ENCODE measurements at places on chromosomes 4 and X.

DNA sequence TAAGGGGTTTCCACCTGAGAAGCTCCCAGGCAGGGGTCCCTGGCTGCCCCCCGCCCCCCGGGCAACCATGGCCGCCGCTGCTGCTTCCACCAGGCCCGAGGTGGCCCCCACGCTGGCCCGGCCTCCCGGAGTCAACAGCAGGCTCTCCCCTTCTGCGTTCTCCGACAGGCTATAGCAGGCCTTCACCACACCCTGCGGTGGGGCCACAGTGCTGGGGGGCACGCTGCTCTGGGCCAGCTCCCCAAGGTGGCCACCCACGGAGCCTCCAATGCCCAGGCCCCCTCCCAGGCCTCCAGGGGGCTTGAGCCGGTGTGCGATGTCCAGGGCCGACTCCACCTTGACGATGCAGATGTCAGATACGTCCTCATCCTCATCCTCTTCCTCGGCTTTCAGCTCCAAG, 72.5 kb downstream of the UBE2K start:
- no peak for DNase-seq

- DNase-seq: no peak
Measured at GRCh38 chr4:171814545-171814944, 1.3 kb downstream of the GALNTL6 start.

GRCh38 chr4:1299301-1299860, 9.7 kb downstream of the MAEA start:
- no peak for DNase-seq

DNA sequence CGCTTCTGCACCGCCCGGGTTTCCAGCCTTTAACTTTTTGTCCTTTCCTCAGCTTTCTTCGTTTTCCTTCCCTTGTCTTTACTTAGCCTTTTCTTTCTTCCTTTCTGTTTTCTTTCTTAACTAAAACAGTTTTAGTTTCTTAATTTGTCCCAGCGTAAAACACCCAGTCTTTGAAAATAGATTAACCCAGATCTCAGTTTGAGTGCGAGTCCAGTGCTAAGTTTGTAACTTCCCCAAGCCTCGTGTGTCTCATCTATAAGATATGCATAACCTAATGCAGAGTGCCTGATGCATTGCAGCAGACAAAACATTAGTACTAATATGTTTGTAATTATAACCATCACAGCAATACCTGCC, 460 bp upstream of the GEMIN8 start:
- DNase-seq: no peak

DNA sequence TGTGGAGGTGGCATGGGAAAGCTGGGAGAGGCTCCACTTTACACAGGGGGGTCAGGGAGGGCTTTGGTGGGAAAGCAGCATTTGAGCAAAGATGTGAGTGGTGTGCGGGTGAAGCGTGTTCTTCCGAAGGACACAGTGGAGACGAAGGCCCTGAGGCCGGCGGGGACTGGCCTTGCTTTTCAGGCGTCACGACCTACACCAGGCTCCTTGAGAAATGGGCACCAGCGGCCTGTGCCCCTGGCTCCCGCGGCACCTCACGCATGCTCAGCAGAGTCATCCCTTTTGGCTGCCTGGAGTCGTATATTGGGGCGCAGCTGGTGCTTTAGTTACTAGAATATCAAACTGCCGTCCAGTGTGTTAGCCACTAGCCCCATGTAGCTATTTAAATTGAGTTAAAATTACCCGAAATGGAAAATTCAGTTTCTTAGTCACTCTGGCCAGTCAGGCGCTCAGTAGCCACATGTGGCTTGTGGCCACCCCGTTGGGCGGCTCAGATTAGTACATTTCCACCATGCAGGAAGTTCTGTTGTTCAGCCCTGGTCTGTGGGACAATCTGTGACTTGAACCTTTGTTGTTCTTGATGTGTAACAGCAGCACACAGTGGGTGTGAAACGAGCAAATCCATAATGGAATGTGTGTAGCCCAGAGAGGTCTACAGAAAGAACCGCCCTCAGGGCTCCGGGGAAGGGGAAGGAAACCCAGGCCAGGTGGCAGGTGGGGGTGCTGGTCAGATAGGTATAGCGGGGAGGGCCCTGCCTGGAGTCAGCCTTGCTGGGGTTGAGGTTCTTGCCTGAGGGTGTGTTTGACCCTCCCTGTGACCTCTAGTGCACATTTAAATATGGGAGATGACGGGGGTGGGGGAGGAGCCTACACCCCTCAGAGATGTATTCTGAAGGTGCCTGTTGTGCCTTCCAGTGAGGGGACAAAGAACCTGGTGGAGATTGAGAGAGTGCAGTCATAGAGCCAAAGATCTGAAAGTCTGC, 30.4 kb downstream of the TBC1D14 start:
- no peak for DNase-seq

GRCh38 chrX:130885996-130886395, 17.0 kb downstream of the ENOX2 start:
- no peak for DNase-seq

GRCh38 chr4:123643691-123644090, 247.1 kb downstream of the SPRY1 start:
- no peak for DNase-seq

DNA sequence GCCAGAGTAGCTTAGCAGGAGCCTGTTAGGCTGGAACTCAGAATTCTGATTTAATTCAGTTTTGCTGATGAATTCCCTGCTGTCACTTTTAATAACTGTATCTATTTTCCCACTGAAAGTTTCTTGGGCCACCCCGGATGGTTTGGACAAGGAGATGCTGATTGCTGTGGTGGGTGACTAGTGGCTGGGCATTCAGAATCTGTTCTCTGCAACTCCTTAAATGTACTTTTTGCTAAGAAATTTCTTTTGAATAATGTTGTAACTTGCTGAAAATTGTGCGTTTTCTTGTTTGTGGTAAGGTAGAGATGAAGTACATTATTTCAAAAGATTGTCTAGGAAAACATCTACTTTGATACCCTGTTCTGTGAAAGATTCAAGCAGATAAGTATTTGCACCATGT, 2.4 kb downstream of the TLL1 start:
- DNase-seq: no peak

- DNase-seq: no peak
Measured at GRCh38 chr4:105542039-105542438, 10.4 kb upstream of the ARHGEF38 start.

GRCh38 chrX:69027181-69028005, 137.9 kb downstream of the PJA1 start:
- no peak for DNase-seq

DNA sequence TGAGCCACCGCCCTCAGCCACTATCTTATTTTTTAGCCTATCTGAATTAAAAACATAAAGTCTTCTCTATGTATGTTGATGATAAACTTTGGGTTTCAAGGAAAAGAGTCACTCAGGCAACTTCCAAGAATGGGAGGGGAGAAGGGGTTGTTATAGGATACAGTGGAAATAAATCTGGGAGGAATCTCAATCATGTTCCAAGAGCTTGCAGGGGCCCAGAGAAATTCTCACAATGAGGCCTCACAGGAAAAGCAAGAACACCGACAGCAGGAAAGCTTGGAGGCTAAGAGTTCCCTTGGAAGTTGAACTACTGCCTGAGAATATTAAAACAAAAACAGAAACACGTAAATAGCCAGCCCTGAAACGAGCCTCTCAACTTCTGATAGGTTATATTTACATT, 384.6 kb upstream of the IGFBP7 start:
- DNase-seq: no peak

GRCh38 chr4:151905197-151905596, 144.4 kb upstream of the GATB start:
- DNase-seq: no peak

GRCh38 chrX:7068939-7069367, 78.6 kb upstream of the STS start:
- no peak for DNase-seq

DNA sequence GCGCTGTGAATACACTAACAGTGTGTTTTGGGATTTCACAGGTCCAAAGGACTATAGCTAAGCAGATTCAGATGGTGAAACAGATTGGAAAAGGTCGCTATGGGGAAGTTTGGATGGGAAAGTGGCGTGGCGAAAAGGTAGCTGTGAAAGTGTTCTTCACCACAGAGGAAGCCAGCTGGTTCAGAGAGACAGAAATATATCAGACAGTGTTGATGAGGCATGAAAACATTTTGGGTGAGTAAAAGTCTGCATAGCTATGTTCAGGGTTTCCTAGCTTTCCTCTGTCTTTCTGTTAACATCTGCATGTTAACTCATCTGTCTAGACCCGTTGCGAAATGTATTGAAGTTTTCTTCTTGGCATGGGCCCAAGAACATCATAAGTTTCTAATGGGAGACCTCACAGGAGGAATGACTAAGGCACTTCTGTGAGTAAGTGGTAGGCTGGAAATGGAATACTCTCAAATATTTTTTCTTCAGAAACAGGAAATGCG, 372.1 kb downstream of the BMPR1B start:
- DNase-seq: no peak

GRCh38 chr4:187908079-187908561, 87.5 kb upstream of the ZFP42 start:
- DNase-seq: no peak

DNA sequence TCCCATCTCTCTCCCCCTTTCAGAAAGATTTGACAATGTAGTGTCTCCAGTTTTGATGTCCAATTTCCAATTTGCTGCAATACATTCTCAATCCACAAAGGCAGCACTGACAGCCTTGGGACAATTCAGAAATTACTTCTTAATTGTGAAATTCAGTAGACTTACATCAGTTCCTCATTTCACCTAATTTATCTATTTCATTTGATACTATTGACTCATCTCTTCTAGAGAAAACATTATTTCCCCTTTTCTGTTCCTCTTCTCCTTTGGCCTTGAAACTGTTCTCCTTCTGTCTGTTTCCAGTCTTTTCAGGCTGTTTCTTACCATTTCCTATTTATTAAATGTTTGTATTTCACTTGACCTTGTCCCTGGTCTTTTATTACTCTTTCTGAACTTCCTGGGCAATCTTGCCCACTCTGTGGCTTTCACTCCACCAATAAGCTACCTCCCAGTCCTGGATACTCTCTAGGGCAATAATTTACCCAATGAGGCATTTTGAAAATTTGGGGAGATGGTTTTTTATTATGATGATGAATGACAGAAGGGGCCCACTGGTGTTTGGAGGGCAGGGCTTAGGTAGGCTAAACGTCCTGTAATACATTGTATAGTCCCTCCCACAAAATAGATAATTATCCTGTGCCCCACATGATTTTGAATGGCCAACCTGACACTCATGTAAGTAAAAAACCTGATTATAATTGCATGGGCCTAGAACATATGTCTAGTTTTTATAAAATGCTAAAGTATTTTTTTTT, 498.0 kb upstream of the BOD1L1 start:
- DNase-seq: no peak

GRCh38 chr4:127936974-127937373, 28.0 kb downstream of the MFSD8 start:
- no peak for DNase-seq
